NCI-H748 treated with DMSO at 0.1 percent for 48 hours (cell line): ENCODE measurements at places on chromosomes 1 and 21.

DNA sequence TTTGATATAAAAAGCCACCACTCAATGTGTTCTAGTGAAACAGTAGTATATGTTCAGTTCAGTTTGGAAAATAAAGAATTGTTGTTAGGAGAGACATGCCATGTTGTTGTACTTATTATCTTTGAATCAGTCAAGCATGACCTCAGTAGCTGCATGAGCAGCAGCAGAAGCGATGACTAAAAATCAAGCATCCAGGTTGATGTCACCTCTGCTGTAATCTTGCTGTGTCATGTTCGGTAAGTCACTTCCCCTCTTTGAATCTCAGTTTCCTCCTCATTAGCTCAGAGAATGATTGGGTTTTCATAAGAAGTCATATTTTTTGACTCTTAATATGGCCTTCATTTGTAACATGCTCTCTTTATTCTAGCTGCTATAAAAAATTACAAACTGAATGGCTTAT lies 428.4 kb upstream of the B3GALT2 start:
- no peak for DNase-seq

- DNase-seq: no peak
These were observed 48.2 kb downstream of the HHAT start for GRCh38 chr1:210376836-210377372.

DNA sequence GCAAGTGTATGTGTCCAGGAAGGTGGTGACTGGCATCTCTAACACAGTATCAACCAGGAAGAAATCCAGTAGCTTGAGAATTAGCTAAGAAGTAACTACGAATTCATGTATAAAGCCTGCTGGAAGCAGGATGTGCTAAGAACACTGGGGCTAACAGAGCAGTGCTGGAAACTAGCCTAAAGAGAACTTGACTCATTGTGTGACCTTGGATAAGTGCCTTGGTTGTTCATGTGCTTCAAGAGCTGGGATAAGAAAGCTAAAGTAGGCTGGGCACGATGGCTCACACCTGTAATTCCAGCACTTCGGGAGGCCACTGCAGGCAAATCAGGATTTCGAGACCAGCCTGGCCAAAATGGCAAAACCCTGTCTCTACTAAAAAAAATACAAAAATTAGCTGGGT lies 186.9 kb downstream of the RRAGC start:
- no peak for DNase-seq

DNA sequence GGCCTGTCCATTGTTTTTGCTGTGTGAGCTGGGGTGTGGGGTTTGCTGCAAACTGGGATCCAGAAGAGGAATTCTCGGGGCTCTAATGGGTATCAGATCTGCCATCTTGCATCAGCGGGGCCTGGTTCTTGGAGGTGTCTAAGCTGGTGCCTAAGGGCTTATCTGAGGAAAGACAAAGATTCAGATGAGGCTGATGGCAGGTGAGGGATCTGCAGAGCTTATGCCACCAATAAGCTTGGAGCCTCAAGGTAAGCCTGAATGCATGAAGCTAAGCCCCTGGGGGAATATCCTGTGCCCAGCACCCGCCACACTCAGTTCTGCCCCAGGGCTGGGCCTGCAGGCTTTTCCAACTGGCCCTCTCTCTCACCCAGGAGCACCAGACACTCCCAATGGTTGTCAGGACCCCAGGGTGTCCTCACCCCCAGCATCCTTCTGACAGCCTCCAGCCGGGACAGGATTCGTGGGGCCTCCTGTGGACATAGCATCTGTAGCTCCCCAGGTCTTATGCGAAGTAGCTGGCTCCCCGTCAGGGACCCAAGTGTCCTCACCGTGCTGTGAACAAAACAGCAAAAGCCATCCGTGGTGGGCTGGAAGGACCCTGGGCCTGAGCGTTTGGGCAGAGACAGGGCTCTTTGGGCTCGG lies 9.5 kb upstream of the GSTM3 start:
- DNase-seq: no peak

GRCh38 chr21:42847726-42848125 lies 31.6 kb downstream of the WDR4 start:
- DNase-seq: no peak

- no peak for DNase-seq
These were observed 580.6 kb downstream of the PLA2G4A start for GRCh38 chr1:187409341-187409740.

GRCh38 chr1:241045659-241046058 lies 311.3 kb downstream of the RGS7 start:
- DNase-seq: no peak

DNA sequence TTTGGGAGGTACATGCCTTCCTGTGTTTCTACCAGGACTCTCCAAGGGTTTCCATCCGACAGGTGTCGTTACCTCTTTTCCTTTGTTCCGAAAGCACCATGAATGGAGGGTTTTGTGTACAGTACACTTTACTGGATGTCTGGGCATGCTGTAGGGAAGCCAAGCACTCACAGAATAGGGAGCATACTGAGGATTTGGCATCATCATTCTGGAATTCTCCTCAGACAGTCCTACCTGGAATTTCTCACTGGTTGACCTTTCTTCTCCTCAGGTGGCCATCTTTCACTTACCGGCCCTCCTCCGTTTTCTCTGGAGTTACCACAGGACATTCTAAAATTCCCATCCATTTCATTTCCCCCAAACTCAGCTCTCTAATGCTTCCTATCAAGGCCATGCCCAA lies 5.9 kb upstream of the MPL start:
- DNase-seq: no peak

GRCh38 chr1:160767395-160768294 lies 28.3 kb upstream of the LY9 start:
- DNase-seq: no peak

DNA sequence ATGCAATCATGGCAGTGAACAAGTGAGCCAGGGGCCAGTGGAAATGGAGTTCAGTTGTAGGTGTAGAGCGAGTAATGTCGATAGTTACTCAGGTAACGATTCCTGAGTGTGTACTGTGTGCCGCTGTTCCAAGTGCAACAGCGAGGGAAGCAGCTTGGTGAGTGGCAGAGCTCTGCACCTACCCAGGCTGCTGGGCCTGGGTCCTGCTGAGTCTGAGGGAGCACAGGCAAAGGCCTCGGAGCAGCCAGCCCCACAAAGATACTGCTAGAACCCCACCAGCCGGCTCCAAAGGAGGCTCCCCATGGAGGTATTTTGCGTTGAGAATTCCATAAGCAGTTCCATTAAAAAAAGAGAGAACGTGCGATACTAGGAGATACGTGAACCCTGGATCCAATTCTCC lies 23.2 kb downstream of the PARP1 start:
- no peak for DNase-seq

DNA sequence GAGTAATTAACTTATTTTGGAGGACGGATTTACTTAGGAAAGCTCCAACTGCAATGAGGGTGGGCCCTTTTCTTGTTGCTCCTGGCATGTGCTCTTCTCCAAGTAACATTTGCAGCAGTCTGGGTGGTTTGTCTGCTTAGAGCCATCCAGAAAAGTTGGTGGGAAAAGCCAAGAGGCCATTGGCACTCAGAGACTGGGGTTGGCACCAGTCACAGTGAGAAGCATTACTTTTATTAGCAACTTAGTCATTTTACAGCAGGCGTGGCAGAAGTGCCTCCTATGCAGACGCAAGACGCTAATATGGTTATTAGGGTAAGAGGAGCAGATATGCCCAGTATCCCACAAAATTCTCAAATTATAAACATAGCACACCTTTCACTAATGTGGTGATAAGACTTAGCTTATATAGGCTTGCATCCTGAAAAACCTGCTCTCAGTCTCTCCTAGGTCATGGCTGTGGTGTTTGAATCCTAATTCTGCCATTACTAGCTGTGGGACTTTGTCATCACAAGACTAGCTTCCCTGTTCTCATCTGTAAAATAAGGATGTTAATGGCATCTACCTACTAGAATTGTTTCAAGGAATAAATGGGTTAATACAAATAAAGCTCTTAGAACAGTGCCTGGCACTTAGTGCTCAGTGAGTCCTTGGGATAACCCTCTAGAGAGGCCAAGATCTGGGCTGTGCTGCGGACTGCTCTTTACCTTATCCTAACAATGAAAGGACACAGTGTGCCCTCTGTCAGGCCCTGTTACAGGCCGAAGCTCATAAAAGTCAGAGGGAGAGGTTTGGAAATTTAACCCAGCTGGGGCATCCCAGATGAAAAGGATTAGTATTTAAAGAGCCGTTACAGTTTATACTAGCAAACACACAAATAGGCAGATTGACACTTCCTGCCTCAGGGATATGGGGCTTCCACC lies 154.6 kb downstream of the ROR1 start:
- DNase-seq: no peak

GRCh38 chr1:170682169-170682568 lies 18.2 kb downstream of the PRRX1 start:
- no peak for DNase-seq

- DNase-seq: no peak
These were observed at the start of gene SLAMF1 for GRCh38 chr1:160646711-160647328. Gene SLAMF1, minus strand, starts transcription at chr1:160647044. Its CDS starts 99 bp downstream, at chr1:160646945.

DNA sequence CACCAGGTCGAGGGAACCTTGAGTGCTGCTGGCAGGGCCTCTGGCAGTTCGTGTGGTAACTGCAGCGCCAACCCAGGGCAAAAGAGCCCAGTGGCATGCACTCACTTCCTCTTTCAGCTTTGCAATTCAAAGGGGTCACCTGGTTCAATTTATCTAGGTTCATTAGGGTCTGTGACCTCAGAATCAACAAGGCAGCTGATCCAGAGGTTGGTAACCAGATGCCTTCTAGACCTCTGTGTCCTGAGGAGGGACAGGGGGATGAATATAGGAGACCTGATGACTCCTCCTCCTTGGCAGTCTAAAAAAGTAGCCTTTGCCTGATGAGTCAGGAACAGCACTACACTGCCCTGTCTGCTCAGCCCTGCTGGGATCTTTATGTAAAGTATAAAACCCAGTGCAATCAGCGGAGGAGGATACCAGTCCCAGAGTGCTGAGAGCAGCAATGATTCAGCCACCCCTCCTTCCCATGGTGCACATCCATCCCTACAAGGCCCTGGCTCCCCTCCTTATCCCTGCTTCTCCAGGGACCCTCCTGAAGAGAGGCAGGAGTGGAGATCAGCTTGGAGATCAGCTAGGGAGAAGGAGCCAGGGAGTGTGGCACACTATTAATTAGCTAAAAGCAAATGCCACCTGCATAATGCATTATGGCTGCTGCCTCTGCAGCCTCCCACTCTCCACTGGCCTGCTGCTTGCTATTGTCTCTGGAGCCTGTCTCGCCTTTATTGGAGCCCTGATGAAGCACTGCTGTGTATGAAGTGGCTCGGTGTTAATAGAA lies 11.2 kb upstream of the FMOD start:
- DNase-seq: no peak

GRCh38 chr1:65209005-65209885 lies 61.2 kb downstream of the AK4 start:
- DNase-seq: peak; percentile 22

GRCh38 chr1:155688324-155689080 lies at the start of gene YY1AP1:
Gene YY1AP1, minus strand, starts transcription at chr1:155688774. Its CDS starts 8,338 bp downstream, at chr1:155680436.
- DNase-seq: peak; percentile 67

DNA sequence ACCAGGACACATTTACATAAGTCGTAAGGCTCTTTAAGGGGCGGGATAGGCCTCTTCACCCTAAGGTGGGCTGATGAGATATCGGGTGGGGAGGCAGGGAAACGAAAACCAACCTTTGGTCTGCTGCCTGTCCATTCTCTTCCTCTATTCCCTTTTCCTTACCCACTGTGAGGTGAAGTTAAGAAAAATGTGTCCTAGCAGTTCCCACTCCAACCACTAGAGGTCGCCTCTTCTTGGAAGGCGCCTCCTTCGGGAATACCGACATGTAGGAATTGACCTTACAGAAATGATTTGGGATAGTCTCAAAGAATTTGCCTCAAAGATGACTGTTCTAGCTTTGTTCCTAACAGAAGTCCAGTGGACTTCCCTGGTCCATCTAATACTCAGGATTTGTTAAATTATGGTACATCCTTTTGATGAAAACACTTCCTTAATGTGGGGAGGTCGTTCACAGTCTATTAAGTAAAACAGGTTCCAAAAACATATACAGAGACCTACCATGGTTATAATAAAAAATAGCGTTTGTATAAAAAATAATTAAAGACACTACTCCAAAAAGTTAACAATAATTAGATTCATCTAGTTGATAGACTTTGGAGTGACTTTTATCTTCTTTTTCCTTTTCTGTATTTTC lies 14.1 kb downstream of the AZIN2 start:
- DNase-seq: peak; percentile 33

- DNase-seq: no peak
These were observed 534.5 kb downstream of the OMA1 start for GRCh38 chr1:58011978-58012377.
